ENCODE measurements at places on chromosomes 1 and 21. TPM values are rescaled to one million over a fixed set of nuclear protein-coding genes. Genes with fewer than 3 reads are reported as not detected.

Gene KRTAP8-1
- total RNA-seq = not detected

Gene SLC35D1
- total RNA-seq = 18.2 TPM

Gene UBE2J2
- 48.3 TPM for total RNA-seq

Gene GJA4
- total RNA-seq = 0.15 TPM

Gene TNFRSF8
- total RNA-seq = under 0.01 TPM

Gene ZCCHC17
- total RNA-seq = 31.3 TPM

Gene REN
- total RNA-seq = not detected

Gene DRAXIN
- total RNA-seq = 0.17 TPM

Gene C1orf116
- not detected for total RNA-seq

Gene LRRC39
- total RNA-seq = 0.33 TPM

Gene DENND2C
- total RNA-seq = 4.1 TPM

Gene CADM3
- total RNA-seq = not detected

Gene SH2D5
- 4.2 TPM for total RNA-seq

Gene LCE1A
- total RNA-seq = not detected

Data from smooth muscle cell of trachea (primary cell).